ENCODE measurements at places on chromosomes 1 and 21.

DNA sequence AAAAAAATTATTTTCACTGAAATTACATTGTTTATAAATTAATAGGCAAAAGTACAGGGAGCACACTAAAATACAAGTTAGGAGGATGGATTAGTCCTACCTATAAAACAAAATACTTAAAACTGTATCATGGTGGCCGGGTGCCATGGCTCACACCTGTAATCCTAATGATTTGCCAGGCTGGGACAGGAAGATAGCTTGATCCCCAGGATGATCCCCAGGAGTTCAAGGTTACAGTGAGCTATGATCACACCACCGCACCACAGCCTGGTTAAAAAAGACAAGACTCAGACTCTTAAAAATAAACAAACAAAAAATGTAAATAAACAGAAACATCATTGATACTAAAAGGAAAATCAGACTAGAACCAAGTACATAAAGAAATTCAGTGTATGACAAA is 53.5 kb downstream of the ASH1L start:
- DNase-seq, result no peak

DNA sequence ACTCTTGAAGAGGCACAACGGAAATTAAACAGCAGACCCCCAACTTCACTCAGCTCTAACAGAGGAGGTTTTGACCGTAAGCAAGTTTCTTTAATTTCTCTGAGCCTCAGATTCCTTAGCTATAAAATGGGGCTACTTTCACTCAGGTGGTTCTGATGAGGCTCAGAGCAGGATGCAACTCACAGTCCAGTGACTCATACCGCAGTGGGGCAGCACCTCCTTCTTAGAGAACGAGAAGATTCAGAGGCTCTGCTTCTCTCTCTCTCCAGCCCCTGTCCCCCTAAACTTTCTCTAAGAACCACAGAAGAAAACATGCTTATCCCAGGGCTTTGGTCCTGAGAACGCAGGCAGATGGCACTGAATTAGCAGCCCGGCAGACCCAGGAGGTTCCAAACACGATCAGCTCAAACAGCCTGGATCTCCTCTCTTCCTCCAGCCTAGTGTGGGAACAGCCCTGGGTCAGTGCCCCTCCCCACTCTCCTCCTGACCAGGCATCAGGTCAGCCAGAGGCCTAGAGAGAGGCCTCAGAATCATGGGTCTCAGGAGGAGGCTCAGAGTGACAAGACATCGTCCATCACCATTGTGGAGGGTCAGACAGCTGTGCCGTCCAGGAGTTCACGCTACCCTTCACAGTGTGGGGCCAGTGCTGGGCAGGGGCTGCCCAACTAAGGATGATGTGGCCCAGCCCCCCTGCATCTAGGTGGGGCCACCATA is 433.0 kb downstream of the PTPRU start:
- DNase-seq, result no peak

DNA sequence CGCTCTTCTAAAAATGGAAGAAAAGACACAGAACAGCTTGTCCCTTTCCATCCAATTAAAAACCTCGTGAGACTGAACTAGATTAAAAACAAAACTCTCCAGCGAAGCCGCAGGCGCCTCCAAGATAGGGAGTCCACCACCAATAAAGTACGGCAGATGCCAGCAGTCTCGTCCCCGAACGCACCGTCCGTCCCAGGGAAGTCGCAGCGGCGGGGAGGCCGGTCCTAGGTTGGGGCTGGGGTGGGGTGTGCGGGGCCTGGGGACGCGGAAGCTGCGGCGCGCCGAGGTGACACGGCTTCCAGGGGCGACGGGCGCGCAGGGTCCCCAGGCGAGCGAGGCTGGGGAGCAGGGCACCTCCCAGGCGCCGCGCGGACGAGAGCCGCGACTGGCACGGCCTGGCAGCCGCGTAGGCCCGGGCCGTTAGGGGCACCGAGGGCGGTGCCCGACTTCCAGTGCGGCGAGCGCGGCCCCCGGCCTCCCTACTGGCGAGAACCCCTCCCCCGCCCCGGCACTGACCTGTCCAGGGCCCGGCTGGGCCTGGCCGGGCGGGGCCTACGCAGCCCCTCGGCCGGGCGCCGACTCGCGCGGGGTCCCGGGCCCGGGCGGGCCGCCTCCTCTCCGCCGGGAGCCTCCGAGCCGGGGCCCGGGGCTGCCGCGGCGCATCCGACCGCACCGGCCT is 28.3 kb upstream of the A3GALT2 start:
- DNase-seq, result no peak

DNA sequence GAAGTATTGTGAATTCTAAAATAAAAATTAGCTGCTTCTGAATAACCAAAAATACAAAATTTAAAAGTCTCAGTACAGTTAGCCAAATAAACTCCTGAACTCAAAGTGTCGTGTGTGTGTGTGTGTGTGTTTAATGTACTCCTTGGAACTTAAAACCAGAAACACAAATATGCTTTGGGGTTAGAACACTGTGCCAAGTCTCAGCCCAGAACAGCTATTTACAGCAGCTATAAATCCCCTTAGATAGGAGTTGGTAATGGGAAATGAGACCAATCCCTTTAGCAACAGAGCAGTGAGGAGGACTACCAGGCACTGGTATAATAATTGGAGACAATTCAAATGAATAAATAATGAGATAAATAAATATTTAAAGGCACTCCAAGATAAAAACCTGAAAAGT is 83.1 kb downstream of the PATJ start:
- DNase-seq, result no peak

DNA sequence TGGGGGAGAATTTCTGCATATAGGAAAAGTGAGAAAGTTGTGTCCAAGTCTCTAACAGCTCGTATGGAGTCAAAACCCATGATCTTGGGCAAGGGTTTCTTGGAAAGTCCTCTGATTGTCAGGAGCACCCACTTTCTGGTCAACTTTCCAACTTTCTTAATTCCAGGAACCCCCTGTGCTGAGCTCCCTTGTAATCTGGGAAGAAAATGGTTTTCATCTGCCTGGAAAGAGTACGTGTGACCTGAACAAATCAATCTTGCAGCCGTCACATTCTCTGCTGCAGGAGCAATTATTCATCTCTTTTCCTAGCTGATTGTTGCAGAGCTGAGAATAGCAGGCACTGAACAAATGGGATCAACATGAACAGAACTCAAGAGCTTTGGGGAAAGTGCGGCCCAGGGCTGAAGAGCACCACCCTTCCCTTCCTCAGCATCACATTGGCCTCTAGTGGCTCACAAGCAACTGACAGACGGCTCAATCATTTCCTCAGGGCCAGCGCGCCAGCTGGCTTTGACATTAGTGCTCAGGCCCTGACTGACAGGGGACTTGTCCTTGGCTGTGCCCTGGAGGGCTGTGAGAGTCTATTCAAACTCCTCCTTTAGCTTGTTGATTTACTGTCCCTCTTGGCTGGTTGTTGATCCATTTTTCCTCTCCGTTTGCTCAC is 295.2 kb downstream of the HLX start:
- no peak for DNase-seq

- DNase-seq, result no peak
Observed at GRCh38 chr1:11518016-11518701, 39.2 kb downstream of the DISP3 start.

DNA sequence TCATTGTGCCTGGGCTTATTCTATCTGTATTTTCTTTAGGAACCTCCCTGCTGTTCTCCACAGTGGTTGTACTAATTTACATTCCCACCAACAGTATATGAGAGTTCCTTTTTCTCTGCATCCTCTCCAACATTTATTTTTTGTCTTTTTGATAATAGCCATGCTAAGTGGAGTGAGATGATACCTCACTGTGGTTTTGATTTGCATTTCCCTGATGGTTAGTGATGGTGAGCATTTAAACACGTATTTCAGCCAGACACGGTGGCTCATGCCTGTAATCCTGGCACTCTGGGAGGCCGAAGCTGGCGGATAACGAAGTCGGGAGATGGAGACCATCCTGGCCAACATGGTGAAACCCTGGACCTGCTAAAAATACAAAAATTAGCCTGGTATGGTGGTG is 57.9 kb downstream of the SLAMF6 start:
- DNase-seq, result no peak

- DNase-seq, result no peak
Observed at GRCh38 chr1:229147072-229147471, 123.8 kb upstream of the RAB4A start.

GRCh38 chr1:235017719-235018118 is 110.9 kb downstream of the TOMM20 start:
- DNase-seq, result no peak

DNA sequence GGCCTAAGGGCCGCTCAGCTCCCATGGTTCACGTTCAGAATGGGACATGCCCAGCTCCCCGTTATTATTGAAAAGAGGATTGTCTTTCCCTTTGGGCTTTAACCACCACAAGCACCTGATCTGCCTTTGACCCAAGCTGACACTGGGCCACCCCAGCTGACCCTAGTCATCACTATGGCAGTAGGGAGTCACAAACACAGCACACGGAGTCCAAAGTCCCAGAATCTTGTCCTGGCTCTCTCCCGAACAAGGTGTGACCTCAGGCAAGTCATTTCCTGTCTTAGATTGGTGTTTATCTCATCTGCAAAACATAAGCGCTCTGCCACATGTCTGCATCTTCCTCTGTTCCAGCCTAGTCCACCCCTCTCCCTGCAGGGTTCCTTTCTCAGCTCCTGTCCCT is 31.5 kb downstream of the IGFN1 start:
- DNase-seq, result no peak

DNA sequence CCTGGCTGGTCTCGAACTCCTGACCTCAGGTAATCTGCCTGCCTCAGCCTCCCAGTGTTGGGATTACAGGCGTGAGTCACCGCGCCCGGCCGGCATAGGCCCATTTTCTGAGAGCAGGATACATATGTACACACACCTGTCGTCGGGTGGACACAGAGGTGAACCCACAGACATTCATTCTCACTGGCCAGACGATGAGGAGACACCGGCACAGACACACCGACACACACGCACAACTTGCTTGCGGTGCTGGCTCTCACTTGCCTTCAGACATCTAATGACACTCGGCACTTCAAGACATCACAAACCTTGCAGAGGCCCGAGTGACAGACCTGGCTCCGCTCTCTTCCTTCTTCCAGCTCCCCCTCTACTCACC is 579 bp downstream of the PTCH2 start:
- no peak for DNase-seq

GRCh38 chr1:16184557-16185303 is 27.7 kb downstream of the ARHGEF19 start:
- DNase-seq, result no peak

- DNase-seq, result no peak
Observed at GRCh38 chr1:21168444-21168843, 8.3 kb downstream of the EIF4G3 start.

- no peak for DNase-seq
Observed at GRCh38 chr21:43001316-43001715, 27.0 kb downstream of the PKNOX1 start.

DNA sequence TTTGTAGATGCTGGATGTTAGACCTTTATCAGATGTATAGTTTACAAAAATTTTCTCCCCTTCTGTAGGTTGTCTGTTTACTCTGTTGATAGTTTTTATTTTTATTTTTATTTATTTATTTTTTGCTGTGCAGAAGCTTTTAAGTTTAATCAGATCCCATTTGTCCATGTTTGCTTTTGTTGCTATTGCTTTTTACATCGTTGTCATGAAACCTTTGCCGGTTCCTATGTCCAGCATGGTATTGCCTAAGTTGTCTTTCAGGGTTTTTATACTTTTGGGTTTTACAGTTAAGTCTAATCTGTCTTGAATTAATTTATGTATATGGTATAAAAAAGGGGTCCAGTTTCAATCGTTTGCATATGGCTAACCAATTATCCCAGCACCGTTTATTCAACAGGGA is 819.5 kb downstream of the KCNT2 start:
- DNase-seq, result no peak

DNA sequence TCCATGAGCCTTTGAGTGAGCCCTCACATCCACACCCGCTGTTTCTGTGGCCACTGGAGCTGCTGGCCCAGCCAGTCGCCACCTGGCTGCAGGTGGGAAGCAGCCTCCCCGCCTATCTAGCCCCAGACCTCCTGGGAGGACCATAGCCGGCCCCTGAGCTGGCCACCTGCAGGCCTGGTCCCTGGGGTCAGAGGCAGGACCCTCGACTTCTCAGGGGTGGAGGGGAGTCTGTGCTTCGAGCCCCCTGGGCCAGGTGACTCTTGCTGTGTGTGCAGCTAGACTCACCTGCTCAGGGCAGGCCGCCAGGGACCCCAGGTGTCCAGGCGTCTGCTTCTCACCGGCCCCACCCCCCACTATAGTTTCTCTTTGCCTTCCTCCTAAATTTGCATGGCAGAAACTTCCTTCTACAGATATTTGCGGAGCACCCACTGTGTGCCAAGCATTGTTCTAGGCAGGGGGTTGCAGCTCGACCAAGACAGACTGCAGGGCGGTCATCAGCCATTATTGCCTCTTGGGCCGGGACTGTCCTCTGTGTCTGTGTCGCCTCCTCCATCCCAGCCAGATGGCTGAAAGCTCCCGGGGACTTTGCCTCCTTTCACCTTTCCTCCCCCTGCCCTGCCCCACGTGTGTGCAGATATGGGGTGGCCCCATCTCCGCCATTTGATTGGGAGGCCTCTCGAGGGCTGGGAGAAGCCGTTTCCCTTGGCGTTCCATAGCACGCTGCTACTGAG is 27.3 kb downstream of the SPSB1 start:
- no peak for DNase-seq

- DNase-seq, result no peak
Observed at GRCh38 chr1:47031059-47031458, 7.6 kb downstream of the CYP4X1 start.

GRCh38 chr1:192696082-192696481 is 60.1 kb downstream of the RGS13 start:
- DNase-seq, result no peak

DNA sequence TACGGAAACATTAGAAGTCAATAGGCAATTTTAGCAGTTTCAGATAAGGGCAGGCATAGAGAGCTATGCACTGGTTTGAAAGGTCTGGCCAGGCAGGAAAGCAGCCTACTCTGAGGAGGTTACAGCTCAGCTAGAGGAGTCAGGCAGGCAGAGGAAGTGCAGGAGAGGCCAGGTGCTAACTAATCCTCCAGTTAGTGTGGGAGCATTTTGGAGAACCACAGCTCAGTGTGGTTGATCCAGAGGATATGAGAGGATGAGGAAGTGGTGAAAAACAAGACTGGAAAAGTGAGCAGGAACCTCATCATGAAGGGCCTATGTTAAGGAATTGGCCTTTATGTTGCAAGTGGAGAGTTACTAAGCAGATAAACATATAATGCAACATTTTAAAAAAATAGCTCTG is 282.4 kb upstream of the SGIP1 start:
- no peak for DNase-seq

DNA sequence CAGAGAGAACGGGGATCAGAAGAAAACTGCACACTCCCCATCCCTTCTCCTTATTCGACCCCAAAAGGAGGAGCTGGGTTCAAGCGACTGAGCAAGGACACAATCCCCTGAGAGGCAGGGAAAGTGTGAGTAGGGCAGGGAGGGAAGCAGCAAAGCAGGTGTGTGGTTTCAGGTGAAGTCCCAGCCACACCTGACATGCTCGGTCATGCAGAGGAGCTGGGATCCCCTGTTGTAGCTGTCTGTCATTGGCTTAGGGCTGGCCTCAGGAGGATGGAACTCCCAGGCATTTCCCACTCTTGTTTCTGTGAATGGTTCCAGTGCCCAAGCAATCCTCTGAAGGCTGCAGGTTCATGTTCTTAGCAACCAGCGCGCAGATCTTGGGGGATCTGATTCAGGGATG is 150.7 kb downstream of the DSCAM start:
- DNase-seq, result no peak

GRCh38 chr1:94865360-94865759 is 45.2 kb downstream of the SLC44A3 start:
- no peak for DNase-seq
